RPMI8226 (cell line): ENCODE measurements at places on chromosomes 13 and 19.

GRCh38 chr13:114115191-114115671 lies 17.2 kb downstream of the RASA3 start:
- no peak for DNase-seq

DNA sequence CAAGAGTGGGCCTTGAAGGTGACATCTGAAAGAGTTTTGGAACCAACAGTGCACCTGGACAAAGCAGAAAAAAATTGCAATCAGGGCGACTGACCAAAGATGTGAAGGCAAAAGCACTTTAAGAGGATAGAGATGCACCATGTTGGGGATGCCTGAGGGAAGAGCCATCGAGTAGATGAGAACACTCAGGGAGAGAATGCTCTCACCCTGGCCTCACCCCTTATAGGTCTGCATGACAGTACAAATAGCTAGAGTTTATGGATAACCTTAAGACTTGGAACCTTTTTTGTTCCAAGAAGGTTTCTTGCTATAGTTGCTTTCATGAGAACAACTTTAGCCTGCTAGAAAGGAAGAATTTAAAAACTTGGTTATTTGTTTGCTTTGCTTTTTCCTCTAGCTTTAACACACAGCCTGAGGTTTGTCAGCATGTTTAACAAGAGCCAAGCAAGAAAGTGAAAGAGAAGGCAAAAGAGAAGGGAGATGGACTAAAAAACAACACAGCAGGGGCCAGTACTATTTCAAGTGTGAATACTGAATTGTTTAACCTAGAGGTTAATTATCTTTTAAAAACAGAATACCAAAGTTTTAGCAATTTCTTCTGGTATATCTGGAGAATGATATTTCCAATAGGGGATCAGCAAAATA lies 418.9 kb downstream of the DIAPH3 start:
- DNase-seq = peak; percentile 31

- no peak for DNase-seq
Measured at GRCh38 chr19:47172666-47173455, 42.2 kb downstream of the SAE1 start.

- no peak for DNase-seq
Measured at GRCh38 chr13:27605610-27606200, 14.6 kb downstream of the LNX2 start.

DNA sequence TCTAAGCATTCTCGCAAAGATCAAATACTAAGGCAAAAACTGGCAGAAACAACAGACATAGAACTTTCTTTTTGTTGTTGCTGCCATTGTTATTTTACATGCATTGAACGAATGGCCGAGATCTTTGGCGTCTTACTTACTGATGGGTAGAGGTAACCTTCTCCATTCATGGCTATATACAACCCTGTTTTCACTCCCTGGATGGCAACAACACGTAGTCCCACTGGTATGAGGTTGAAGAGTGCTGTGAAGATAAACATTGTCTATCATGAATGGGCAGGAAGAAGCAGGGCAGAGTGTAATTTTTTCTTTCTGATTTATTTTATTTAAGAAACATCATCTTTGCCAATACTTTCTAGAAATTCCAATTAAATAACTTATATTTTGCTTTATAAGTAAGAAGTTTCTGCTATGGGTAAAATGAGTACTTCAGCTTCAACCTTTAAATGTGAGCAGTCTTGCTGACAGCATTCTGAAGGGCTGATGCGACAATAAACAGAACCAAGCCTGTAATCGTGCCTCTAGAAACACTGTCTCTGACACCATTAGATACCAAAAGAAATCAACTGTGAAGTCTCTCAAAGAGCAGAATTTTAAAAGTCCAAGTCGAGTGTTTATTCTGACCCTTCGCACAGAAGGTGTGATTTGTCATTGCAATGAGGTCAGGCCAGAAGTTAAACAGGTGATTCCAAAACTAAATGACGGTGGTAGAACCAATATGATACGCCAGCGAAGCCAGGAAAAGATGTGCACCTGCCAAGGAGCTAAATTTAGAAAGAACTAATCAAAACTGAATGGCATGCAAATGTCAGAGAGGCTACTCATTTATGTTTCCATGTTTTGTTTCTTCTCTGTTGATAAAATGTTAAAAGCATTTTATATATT lies 416.4 kb downstream of the ITGBL1 start:
- DNase-seq = no peak

GRCh38 chr19:36028313-36029041 lies 4.2 kb downstream of the CLIP3 start:
- DNase-seq = no peak

DNA sequence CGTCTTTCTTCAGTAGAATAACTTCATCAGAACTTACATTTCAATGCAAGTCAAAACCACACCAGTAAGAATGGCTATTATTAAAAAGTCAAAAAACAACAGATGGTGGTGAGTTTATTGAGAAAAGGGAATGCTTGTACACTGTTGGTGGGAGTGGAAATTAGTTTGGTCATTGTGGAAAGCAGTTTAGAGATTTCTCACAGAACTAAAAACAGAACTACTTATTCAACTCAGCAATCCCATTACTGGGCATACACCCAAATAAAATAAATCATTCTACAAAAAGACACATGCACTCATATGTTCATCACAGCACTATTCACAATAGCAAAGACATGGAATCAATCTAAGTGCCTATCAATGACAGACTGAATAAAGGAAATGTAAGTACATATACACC lies 231.2 kb downstream of the NHLRC3 start:
- DNase-seq = no peak

- DNase-seq = no peak
Measured at GRCh38 chr13:77513719-77514335, 21.7 kb upstream of the SCEL start.

- DNase-seq = no peak
Measured at GRCh38 chr13:99540530-99540929, 39.3 kb downstream of the TM9SF2 start.

GRCh38 chr13:100100115-100100879 lies 11.4 kb downstream of the PCCA start:
- no peak for DNase-seq

- DNase-seq = no peak
Measured at GRCh38 chr13:45364876-45365557, 24.0 kb upstream of the TPT1 start.
